NCI-H1105 treated with DMSO at 0.1 percent for 48 hours (cell line): ENCODE measurements at places on chromosomes 13 and 19.
A peak's percentile ranks its signal among the peaks of the same experiment; 100 is the strongest.

GRCh38 chr13:51959773-51960172, 51.5 kb downstream of the ATP7B start:
- DNase-seq, result no peak

DNA sequence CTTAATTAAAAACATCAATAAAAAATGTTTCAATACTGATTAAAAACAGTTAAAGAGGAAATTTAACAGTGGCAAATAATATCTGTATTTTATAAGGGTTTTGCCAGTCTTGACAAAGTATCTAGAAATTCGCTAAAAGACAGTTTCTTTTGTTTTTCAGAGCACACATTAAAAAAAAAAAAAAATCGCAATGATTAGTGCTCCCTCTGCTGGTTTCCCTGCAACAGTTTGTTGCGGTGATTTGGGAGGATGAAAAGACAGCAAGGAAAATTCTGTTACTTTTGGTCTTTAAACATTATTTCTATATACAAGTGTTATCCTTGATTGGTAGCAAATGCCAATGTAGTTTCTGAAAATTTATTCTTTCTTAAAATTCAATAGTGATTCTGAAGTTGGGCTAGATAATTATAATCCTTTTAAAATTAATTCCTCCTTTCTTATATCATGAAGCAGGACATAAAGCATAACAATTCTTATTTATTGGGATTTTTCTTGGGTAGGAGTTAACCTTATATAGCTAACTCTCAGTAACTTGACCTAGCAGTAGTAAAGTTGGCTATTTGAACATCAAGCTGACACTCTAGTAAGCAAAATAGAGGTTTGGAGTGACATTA, 23.1 kb upstream of the SPRY2 start:
- peak; percentile 3 for DNase-seq

DNA sequence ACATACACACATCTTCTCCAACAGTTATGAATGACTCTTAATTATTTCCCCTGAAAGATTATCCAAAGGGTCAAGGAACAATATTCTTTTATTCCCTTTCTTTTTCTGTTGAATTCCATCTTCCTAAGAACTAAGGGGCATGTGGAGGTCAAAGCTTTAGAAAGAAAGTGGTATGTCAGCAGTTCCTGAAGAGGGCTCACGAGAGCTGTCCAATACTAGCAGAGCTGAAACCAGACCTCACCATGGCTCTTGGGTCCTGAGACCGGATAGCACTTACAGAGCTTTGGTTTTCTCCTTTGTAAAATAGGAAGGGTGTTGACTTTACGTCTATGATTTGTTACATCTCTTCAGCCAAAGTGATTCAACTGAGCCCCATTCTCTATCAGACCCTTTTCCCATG, 109.8 kb upstream of the FREM2 start:
- no peak for DNase-seq

- DNase-seq, result no peak
These were observed 16.3 kb downstream of the CHERP start for GRCh38 chr19:16525751-16526481.

- no peak for DNase-seq
These were observed 40.3 kb upstream of the USPL1 start for GRCh38 chr13:30577401-30577852.

DNA sequence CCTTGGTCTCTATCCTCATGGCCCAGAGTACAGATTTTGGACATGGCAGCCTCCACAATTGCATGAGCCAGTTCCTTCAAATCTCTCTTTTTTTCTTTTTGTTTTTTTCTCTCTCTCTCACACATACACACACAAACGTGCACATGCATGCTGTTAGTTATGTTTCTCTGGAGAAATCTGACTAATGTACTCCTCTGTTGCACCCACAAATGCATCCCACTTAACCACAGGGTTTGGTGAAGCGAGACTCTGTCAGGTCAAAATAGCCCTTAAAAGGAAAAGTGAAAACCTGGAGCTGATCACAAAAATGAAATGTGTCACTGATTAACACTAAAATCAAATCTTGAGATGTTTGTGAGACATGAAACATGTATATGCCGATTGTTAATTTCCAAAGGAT, 374.6 kb upstream of the ARGLU1 start:
- DNase-seq, result no peak

DNA sequence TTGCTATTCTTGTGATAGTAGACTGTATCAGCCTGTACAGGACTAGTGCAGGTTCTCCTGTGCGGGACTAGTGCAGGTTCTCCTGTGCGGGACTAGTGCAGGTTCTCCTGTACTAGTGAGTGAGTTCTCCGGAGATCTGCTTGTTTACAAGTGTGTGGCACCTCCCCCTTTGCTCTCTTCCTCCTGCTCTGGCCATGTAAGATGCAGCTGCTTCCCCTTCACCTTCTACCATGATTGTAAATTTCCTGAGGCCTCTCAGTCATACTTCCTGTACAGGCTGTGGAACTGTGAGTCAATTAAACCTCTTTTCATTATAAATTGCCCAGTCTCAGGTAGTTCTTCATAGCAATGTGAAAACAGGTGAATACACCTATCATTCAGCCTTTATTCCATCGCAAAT, 289.6 kb downstream of the TEX29 start:
- DNase-seq, result no peak

GRCh38 chr13:42607546-42607945, 33.6 kb downstream of the TNFSF11 start:
- peak; percentile 90 for DNase-seq

DNA sequence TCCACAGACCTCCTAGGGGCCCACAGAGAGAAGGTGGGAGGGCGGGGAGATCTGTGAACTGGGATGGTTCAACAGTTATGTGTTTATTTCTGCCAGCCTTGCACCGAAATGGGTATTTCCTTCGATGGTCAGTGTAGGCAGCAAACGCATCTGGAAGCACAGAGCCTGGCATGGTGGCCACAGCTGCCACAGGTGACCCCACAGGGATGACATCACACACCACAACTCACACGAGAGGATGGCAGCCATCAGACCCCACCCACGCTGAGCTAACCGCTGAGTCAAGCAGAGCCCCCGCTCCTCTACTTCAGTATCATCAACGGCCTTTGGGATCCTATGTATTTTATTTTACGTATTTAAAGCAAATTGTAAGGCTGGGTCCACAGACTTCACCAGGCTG, 37.4 kb downstream of the NAXD start:
- no peak for DNase-seq

GRCh38 chr13:76035711-76036110, 399.6 kb downstream of the LMO7 start:
- DNase-seq, result no peak

DNA sequence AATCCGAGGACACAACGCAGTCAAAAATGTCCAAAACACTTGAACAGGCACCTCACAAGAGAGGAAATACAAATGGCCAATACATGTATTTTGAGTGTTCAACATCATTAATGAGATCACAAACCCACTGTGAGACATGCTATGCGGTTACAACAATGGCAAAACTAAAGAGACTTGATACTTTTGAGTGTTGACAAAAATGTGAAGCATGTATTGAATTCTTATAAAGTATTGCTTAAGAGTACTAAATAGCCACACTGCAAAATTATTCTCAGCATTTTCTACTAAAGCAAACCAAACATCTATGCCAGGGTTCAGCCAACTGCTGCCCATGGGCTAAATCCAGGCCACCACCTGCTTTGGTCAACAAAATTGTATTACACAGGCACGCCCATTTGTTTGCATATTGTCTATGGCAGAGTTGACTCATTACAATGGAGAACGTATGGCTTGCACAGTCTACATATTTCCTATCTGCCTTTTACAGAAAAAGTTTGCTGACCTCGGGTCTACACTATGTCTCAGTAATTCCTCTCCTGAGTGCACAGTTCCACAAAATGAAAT, 135.3 kb downstream of the B3GLCT start:
- no peak for DNase-seq

DNA sequence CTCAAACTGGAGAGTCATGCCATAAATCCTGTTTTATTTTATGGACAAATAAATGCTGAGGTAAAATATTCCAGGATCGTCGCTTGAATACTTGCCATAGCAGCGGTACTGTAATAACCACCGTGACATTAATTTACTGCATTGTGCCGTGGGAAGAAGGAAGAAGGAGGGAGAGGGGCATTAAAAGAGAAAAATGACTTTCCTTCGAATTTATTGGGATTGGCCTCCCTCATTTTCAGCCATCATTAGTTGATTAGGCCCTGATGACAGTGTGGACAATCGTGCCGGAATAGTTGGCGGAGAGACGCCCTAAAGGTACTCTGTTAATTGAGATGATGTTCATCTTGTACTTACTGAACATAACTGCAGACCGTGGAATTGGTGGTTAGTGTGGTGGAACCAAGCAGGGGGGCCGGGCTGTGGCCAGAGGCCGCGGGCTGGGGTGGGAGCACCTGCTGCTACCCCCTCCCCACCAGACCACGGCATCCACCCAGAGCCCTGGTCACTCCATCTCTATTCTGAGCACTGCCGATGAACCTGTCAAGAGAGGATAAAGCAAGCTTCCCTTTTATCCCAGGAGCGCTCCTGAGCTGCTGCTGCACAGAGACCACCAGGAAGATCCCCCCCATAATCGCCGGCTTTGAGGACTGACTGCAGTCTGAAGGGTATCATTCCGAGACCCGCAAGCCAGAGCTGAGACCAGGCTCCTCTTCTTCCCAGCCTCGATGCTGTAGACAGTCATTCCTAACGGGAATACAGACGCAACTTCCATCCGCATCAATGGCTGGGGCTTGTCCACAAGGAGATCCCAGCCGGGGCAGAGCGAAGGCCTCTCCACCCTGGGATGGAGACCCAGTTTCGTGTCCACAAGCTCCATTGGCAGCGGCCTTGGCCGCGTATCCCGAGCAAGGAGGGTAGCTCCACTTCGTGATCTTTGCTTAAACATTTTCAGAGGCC, 168.3 kb upstream of the TSHZ3 start:
- DNase-seq, result no peak

GRCh38 chr13:36347531-36348210, 1.5 kb upstream of the SPART start:
- no peak for DNase-seq

DNA sequence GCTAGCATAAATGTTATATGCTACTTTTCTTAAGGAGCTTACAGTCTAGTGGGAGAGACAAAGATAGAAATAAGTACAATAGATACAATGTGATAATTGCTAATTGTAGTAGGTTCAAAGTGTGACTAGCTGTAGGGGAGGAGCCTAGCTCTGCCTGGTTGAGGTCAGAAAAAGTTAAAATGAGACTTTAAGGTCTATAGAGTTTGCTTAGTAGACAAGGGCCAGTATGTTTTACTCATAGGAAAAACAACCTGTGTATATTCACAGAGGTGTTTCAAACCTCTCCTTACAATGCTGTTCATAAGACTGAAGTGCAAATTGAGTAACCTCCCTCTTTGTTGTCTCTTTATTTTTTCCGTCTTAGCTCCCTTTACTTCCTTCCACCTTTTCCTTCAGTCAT, 56.1 kb downstream of the PDS5B start:
- DNase-seq, result no peak

- peak; percentile 59 for DNase-seq
These were observed 12.7 kb upstream of the KL start for GRCh38 chr13:33003458-33004019.

DNA sequence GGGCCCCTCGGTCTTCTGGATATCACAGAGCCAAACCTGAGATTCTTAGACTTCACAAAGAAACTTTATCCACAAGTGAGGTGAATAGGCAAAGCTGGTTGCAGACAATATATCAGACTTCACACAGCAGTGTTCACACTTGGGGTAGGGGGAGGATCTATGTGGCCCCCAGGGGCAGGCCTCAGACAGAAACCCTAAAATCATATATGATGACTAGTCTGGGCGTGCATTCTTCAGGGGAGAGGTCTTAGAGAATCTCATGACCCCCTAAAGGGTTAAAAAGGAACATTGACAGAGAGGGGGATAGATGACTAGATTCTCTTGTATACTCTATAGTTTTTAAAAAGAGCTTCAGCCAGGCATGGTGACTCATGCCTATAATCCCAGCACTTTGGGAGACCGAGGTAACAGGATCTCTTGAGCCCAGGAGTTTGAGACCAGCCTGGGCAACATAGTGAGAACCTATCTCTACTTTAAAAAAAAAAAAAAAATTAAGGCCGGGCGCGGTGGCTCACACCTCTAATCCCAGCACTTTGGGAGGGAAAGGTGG, 2.8 kb downstream of the TYROBP start:
- DNase-seq, result no peak

- DNase-seq, result no peak
These were observed 391.9 kb downstream of the IRS2 start for GRCh38 chr13:109394311-109394988.

DNA sequence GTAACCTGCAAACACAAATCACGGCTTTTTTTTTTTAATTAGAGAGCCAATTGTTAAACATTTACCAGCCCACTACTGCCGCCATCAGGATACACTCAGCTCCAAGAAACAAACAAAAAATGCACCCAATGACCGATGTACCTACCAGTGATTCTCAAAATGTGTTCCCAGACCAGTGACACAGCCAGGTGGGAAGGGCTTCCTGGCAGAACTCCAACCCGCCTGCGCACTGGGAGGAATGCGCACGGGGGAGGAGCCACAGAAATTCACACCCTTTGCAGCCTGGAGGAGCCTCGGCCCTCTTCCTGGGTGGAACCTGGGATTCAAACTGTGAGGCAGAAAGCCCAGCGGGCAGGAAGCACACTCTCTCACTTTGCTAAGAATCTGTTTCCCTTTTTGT, 255.9 kb downstream of the TBC1D4 start:
- DNase-seq, result no peak

- no peak for DNase-seq
These were observed 282.2 kb upstream of the SOX21 start for GRCh38 chr13:94994506-94994905.

DNA sequence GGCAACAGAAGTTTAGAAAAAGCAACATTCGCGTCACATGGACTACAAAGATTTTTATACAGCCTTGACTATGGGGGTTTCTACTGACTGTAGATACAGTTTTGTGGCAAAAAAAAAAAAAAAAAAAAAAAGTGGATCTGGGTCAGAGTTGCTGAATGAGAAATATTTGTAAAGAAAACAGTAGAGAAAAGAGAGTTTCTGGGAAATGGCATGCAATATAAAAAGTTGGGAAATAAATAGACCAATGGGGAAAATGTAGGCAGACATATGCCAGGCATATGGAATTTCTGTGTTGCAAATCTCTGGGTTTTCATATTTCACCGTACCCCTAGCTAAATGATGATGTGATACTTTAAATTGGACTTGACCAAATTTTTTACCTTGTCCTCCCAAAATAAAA, 315.3 kb downstream of the EFNB2 start:
- no peak for DNase-seq

- no peak for DNase-seq
These were observed 1.2 kb upstream of the PALM3 start for GRCh38 chr19:14063105-14063504.

DNA sequence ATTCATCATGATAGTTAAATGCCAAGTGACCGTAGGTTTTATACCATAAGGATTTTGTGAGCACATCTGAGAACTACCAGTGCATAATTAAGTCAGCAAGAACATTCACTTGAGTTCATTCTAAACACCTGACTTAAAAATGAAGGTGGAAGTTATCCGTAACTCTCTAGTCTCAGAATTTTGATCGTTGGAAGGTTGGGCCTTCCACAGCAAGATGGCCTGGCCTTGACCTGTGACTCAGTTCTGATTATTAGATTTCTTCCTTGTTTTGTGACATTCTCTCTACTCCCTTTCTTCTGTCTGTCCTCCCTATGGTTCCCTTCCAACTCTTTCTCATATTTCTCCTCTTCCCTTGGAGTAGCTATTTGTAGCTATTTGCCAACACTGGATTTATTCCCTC, 20.0 kb upstream of the WDFY2 start:
- DNase-seq, result no peak

- DNase-seq, result no peak
These were observed 3.9 kb downstream of the MYO1F start for GRCh38 chr19:8573316-8573715.
